ENCODE measurements at places on chromosomes 2 and 18.
A peak's percentile ranks its signal among the peaks of the same experiment; 100 is the strongest.

- DNase-seq, result no peak
Observed at GRCh38 chr18:28963481-28963880, 786.6 kb upstream of the CDH2 start.

DNA sequence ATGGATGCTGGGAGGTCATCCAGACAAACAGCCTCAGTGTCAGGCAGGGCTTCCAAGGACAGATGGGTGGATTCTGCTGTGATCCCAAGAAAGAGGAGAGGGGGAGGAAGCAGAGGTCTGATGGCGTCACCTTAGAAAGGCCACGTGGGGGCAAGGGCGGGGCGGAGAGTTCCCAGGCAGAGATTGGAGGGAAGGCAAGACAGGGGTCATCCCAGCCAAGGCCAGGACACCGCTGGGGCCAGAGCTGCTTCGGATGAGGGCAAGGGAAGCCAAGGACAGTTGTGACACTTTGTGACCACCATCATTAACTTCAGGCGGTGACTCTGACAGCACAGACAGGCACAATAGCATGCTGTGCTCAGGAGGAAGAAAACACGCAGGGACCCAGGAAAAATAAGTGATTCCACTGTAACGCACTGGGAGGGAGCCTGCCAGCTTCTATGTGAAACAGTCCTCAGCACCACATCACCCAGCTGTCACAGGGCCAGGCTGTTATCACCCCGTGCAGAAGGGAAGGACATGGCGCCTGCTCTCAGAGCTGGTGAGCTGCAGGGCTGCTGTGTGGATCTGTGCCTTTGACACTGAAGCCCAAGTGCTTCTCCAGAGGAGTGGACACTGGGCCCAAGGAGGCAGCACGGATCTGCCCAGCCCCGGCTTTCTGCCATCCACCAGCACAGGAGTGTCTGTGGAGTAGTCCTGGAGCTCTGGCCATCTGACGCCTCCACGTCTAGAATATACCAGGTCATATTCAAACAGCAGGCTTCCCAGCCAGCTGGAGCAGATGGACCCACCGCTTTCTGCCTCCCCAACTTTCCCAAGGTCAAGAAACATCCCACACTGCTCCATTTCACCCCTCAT, 204.1 kb downstream of the NDUFA10 start:
- DNase-seq, result no peak

DNA sequence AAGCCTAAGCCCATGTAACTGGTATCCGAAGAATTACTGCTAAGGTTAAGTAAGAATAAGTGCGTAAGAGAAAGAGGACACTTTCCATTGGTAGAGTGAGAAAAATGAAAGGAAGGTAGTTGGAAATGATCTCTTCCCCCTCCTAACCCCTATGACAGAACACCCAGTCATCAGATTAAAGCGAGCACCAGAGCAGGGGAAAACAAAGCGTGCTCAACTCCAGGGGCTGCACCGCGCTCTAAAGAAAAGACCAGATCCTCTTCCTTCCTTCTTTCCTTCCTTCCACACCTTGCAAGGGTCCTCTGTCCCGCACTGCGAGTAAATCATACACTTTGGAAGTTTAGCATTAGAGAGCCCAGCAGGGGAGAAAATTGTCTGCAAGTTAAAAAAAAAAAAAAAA, 971 bp upstream of the CDH7 start:
- no peak for DNase-seq

DNA sequence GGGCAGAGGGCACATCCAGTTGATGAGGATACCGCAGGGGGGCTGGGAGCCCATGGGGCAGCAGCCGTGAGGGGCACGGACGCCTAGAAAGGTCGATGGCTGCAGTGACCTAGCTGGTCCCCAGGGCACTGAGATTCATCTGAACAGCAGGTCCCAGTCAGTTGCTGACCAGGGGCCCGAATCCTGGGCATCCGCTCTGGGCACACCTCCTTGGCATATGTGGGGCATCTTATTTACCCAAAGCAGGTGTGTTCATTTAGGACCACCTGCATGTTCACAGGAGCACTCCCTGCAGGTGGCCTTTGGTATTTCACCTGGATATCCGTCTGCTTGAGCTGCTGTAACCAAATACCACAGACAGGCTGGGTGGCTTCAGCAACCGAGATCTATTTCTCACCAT, 72.0 kb upstream of the ODC1 start:
- DNase-seq, result no peak

GRCh38 chr2:42296226-42296625, 64.8 kb downstream of the COX7A2L start:
- DNase-seq, result no peak

GRCh38 chr2:200509612-200510433, at the start of gene KCTD18:
Gene KCTD18 (minus strand): TSS chr2:200510068. CDS start chr2:200507016, 3,052 bp downstream.
- peak; percentile 66 for DNase-seq

DNA sequence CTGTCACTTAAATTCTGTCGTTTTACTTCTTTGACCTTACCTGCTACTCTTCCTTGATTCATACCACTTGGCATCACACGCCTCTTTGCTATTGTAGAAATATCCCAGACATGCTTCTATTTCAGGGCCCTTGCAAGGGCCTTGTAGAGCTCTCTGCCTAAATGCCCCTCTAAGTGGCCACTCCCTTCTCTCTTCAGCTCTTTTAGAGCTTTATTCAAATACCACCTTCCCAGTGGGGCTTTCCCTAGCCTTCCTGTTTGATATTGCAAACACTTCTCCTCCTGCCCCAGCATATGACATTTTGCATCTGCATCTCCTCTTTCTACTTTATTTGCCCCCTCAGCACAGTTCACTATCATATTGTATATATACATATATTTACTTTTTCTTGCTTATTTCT, 54.0 kb downstream of the PELI1 start:
- no peak for DNase-seq

DNA sequence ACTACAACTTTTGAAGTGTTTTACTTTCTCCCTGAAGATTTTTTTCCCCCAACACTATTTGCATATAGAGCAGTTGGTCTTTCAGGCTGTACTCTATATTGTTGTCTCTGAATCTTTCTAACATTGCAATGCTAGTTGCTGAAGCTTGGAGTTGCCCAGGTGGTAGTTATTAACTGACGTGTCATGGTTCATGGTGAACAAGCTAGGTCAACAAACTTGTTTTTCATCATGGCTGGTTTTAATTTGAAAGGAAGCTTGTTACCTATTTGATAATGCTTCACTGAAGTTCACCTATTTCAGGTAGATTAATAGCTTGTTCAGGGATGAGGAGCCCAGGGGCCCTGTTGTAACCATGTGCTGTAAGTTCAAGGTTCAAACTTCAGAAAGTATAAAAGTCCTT, 158.8 kb upstream of the ZEB2 start:
- DNase-seq, result peak; percentile 35

- DNase-seq, result no peak
Observed at GRCh38 chr2:120531365-120531764, 185.4 kb downstream of the INHBB start.

- DNase-seq, result no peak
Observed at GRCh38 chr2:20557226-20557625, 93.7 kb downstream of the HS1BP3 start.

- no peak for DNase-seq
Observed at GRCh38 chr2:231524477-231525247, 5.6 kb downstream of the NMUR1 start.

GRCh38 chr2:182867426-182868053, 1.1 kb upstream of the FRZB start:
- peak; percentile 4 for DNase-seq

- DNase-seq, result peak; percentile 88
Observed at GRCh38 chr18:3526421-3527354, 76.7 kb downstream of the TGIF1 start.

GRCh38 chr2:75058427-75058826, 100.0 kb downstream of the POLE4 start:
- DNase-seq, result no peak

DNA sequence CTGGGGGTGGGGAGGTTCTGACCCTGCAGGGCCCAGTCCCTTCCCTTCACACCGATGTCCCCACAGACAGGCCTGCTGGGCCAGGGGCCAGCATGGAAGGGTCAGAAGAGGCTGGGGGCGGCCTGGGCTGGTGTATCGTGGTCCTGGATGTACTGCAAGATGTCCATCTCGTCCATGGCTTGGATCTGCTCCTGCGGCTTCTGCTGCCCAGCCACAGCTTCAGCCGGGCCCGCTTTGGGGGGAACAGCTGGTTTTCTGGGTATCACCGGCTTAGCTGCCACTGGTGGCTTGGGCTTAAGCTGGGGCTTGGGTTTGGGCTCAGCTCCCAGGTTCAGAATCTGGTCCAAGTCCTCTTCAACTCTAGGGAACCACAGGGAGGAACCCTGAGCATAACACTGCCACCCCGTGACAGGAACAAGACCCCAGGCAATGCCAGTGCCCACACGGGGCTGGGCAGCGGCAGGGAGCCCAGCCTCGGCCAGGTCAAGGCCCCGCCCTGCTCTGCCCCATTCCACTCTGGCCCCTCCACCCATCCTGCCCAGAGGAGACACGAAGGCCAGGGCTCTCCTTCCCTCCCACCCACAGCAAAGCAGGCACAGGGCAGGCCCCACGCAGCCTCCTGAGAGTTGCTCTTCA, 31.9 kb downstream of the HS1BP3 start:
- no peak for DNase-seq

GRCh38 chr2:210782222-210782621, 225.8 kb downstream of the CPS1 start:
- DNase-seq, result no peak

GRCh38 chr18:80106482-80107051, 2.5 kb upstream of the ADNP2 start:
- DNase-seq, result no peak

DNA sequence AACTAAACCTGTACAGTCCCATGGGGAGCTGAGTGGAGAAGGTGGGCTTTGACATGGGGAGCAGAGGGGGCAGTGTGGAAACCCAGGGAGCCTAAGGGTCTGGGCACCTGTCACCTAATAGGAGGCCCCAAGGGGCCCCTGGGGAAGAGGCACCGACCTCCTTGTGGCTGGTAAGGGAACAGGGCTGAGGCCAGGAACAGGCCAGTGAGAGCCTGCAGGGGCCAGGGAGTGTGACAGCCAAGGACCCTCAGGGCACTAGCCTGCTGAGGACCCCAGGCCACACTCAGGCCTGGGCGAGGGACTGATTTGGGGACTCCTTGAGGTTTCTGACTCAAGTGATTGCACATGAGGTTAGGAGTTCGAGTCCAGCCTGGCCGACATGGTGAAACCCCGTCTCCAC, 24.5 kb upstream of the ALPP start:
- no peak for DNase-seq

- DNase-seq, result no peak
Observed at GRCh38 chr18:38077229-38077628, 511.6 kb upstream of the CELF4 start.

GRCh38 chr18:6411382-6411781, 3.3 kb downstream of the L3MBTL4 start:
- DNase-seq, result no peak

GRCh38 chr2:207504513-207505170, 25.1 kb upstream of the CREB1 start:
- no peak for DNase-seq

GRCh38 chr2:10635430-10635829, 54.3 kb downstream of the NOL10 start:
- no peak for DNase-seq

GRCh38 chr18:25327584-25327983, 24.4 kb downstream of the ZNF521 start:
- no peak for DNase-seq

DNA sequence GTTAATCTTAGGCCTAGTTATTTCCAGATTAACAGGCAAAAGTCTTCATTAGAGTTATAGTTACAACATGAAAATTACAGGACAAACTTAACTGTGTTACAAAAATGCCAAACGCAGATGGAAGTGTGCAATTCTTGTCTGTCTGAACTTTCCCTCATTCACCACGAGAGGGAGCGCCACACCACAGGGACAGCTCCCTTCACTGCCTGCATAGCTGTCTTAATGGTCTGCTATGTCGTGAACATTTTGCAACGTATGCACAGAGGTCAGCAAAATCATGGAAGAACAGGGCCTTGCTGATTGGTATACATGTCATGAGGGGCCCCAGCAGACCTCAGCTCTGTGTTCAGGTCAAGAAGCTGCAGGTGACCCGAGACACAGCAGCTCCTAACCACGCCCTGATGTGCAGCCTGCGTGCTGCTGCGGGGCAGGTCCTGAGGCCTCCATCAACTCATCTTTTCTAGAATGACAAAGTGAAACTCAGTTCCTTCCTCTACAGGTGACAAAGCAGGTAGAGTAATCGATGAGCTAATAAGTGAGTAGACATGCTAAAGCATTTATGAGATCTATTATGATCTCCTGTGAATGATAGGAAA, 78.8 kb upstream of the ATP8B1 start:
- DNase-seq, result peak; percentile 62

DNA sequence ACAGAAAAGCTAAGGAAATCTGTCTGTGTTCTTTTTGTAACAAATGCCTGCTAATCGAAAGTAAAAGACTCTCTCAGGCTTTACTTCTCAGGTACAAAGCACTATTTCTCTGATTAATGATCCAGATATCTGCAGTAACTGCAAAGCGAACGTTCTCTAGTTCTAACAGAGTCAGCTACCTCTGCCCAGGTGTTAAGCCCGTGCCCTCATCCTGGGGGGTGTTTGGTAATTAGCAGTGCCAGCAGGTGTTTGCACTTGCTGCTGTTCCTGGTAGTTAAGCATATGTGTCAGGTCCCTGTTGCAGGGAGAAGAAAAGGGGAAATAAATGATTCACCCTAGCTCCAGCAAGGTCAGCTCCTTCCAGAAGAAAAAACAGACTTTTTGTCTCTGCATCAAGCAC, 58.8 kb upstream of the CRIM1 start:
- DNase-seq, result no peak

- no peak for DNase-seq
Observed at GRCh38 chr2:102737431-102737830, 24.4 kb upstream of the TMEM182 start.

GRCh38 chr18:50527636-50528307, 32.1 kb upstream of the MAPK4 start:
- DNase-seq, result no peak

DNA sequence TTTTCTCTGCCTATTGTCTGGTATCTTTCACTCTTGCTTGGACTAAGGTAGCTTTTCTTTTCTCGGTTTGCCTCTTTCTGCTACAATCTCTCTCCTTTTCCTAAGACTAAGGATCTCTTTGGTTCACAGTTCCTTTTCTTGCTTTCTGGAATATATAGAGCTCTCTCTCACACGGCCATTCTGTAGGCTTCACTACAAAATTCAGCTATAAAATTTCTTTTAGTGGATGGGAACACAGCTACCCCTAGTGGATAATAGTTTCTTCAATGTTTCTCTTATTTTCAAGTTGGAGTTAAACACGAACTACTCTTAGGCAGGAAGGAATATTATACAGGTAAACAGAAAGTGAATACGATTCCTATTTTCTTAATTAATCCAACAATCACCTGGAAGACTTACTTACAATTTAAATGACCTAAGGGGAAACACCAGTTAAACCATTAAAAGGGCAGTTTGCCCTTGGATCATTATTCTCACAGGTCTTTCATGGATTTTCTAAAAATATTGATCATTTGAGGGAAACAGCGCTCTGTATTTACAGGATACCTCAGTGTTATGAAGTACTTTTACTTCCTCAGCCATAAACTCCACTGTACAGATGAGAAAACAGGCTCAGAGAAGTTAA, 140.5 kb downstream of the LRP2 start:
- DNase-seq, result no peak
